Stimulated activated naive B cell treated with anti-CD40 and anti-IgM and Interleukin-4, amounts not matched to agents 10 μg/mL and 1 μg/mL and 100 μg/mL, for 72 hours (primary cell): ENCODE measurements at places on chromosomes 3 and 15.

- no peak for DNase-seq
- H3K4me3 ChIP-seq, result no peak overlapping the region
- no peaks in the 10 kb centered on the region for H3K27me3 ChIP-seq
- peaks cover 4% of the 10 kb centered on the region for H3K36me3 ChIP-seq
- no peak overlapping the region for H3K27ac ChIP-seq
Observed at GRCh38 chr15:69190504-69190903, 30.1 kb downstream of the GLCE start.

DNA sequence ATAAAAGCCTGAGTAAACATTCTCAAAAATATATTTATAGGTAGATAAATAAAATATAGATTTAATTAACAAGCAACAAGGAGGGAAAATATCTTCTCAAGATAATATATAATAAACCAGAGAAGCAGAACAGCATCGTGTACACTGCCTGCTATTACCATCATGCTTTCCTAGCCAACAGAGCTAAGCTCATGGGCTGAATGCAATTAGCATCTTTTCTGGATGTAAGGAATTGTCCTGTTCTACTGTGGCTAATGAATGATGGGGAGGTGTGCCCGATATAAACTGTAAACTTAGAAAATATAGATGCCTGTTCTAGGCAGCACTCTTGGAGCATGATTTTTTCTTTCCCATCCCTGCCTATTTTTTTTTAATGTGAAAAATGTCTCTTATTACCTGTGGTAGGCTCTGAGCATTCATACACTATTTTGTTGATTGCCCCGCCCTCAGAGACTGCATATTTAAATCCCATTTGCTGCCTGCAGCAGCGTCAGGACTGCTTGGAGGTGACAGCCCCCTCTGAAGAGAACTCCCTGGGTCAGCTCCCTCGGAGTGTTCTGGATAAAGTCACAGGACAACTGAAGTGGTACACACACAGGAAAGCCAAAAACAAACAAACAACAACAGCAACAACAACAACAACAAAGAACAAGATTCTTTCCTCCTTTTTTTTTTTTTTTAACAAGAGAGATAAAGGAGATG lies 312.3 kb downstream of the SATB1 start:
- H3K27me3 ChIP-seq, result no peaks in the 10 kb centered on the region
- no peaks in the 10 kb centered on the region for H3K36me3 ChIP-seq
- H3K4me3 ChIP-seq, result no peak overlapping the region
- peaks cover 3% of the 10 kb centered on the region for H3K4me1 ChIP-seq

DNA sequence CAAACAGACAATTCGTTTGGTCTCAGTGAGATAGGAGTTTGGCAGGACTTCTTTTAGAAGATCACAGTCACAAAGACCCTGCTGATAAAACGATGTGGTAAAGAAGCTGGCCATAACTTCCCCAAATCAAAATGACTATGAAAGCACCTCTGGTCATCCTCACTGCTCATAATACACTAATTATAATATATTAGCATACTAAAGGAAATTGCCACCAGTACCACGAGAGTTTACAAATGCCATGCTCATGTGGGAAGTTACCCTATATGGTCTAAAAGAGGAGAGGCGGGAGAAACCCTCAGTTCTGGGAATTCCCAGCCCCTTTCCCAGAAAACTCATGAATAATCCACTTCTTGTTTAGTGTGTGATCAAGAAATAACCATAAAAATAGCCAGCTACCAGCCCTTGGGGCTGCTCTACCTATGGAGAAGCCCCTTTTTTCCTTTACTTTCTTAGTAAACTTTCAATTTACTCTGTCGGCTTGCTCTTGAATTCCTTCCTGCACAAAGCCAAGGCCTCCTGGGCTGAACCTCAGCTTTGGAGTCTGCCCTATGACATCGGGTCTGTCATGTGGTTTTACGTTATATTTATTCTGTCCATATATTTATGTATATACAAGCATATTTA lies 115.8 kb upstream of the IGSF10 start:
- no peak overlapping the region for H3K4me3 ChIP-seq
- H3K36me3 ChIP-seq, result no peaks in the 10 kb centered on the region
- no peak for DNase-seq
- no peak overlapping the region for H3K27ac ChIP-seq
- no peaks in the 10 kb centered on the region for H3K4me1 ChIP-seq

DNA sequence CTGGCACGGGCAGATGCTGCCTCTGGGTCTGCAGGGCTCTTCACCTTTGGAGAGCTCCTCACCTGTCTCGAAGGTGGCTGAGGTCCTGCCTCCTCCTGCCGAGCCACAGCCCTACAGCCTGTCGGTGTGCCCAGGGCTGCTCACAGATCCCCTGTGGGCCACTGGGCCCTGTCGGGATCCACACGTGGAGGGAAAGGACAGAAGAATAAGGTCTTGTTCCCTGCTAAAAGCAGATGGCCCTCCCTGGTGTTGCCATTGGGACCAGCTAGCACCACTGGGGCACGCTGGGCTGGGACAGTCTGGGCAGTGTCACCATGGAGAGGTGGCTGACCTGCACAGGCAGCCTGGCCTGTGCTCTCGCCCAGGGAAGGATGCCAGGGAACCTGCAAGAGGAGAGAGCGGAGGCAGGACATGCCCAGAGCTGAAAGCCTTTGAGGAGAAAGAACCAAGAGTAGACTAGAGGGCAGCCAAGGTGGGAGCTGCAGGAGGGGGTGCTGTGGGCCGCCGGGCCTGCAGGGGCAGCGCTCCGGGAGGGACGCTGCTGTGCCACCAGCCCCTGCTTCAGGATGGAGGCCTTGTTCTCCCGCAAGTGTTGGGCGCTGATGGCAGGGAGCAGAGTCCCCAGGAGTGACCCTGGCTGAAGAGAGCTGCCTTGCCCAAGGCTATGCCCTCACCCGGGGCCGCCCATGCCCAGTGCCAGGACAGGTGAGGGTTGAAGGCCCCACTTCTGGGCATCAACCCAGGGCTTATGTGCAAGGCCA lies 210.2 kb downstream of the XXYLT1 start:
- peaks cover 27% of the 10 kb centered on the region for H3K4me1 ChIP-seq
- peaks cover 4% of the 10 kb centered on the region for H3K36me3 ChIP-seq
- no peaks in the 10 kb centered on the region for H3K27me3 ChIP-seq
- DNase-seq, result no peak
- H3K4me3 ChIP-seq, result no peak overlapping the region

DNA sequence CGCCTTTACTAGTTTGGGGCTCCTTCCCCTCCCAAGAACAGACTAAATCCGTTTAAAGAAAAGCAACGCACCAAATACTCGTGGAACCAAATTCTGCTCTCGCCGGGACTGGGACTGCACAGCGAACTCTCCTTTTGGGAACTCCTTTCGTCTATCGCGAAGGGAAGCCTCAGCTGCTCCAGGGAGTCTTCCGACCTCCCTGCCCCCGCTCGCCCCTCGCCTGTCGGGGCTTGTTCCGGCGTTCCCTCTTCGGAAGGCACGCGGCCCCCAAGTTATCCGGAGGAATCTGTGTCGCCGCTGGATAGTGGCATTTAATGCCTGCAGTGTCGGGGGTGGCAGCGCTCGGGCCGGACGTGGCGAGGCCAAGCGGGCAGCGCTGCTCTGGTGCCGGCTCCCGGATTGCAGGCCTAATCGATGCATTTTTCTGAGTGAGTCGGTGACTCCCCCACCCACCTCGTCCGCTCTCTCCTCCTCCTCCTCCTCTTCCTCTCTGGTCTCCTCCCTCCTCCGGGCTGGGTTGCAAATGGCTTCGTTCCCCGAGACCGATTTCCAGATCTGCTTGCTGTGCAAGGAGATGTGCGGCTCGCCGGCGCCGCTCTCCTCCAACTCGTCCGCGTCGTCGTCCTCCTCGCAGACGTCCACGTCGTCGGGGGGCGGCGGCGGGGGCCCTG lies at the start of gene TRIM71:
TRIM71 (plus strand) TSS at position 440 of the 671 bp plus-strand sequence; CDS start at position 524, 84 bp downstream.
- peak within 1 kb of the TSS; percentile 91 for H3K4me3 ChIP-seq
- peaks cover 17% of the 10 kb centered on the region for H3K4me1 ChIP-seq
- peaks cover 1% of the 10 kb centered on the region for H3K36me3 ChIP-seq
- peak within 1 kb of the TSS; percentile 90 for H3K27ac ChIP-seq
- H3K27me3 ChIP-seq, result peaks cover 66% of the 10 kb centered on the region

- H3K36me3 ChIP-seq, result no peaks in the 10 kb centered on the region
- no peaks in the 10 kb centered on the region for H3K27me3 ChIP-seq
- H3K4me1 ChIP-seq, result no peaks in the 10 kb centered on the region
- no peak overlapping the region for H3K4me3 ChIP-seq
- no peak for DNase-seq
Observed at GRCh38 chr3:77420336-77420735, 380.4 kb downstream of the ROBO2 start.

GRCh38 chr15:32767236-32767635 lies 49.4 kb downstream of the GREM1 start:
- no peak overlapping the region for H3K27ac ChIP-seq
- H3K36me3 ChIP-seq, result no peaks in the 10 kb centered on the region
- H3K27me3 ChIP-seq, result peaks cover 9% of the 10 kb centered on the region
- no peaks in the 10 kb centered on the region for H3K4me1 ChIP-seq
- DNase-seq, result no peak

- DNase-seq, result no peak
- H3K27me3 ChIP-seq, result no peaks in the 10 kb centered on the region
- peaks cover 8% of the 10 kb centered on the region for H3K36me3 ChIP-seq
- no peak overlapping the region for H3K27ac ChIP-seq
Observed at GRCh38 chr15:67573194-67573593, 30.7 kb downstream of the MAP2K5 start.

- no peak overlapping the region for H3K4me3 ChIP-seq
- no peaks in the 10 kb centered on the region for H3K27me3 ChIP-seq
- no peaks in the 10 kb centered on the region for H3K36me3 ChIP-seq
- H3K27ac ChIP-seq, result no peak overlapping the region
- no peak for DNase-seq
Observed at GRCh38 chr3:74021449-74021848, 396.7 kb upstream of the PDZRN3 start.

GRCh38 chr3:156050918-156051317 lies 69.5 kb upstream of the KCNAB1 start:
- H3K4me3 ChIP-seq, result no peak overlapping the region
- no peak for DNase-seq
- H3K36me3 ChIP-seq, result no peaks in the 10 kb centered on the region
- H3K4me1 ChIP-seq, result no peaks in the 10 kb centered on the region
- H3K27ac ChIP-seq, result no peak overlapping the region

GRCh38 chr3:159627634-159628033 lies 361.0 kb upstream of the IL12A start:
- H3K4me3 ChIP-seq, result no peak overlapping the region
- no peaks in the 10 kb centered on the region for H3K4me1 ChIP-seq
- H3K27ac ChIP-seq, result no peak overlapping the region
- no peak for DNase-seq
- no peaks in the 10 kb centered on the region for H3K36me3 ChIP-seq

- H3K27ac ChIP-seq, result no peak overlapping the region
- no peak overlapping the region for H3K4me3 ChIP-seq
- DNase-seq, result no peak
- no peaks in the 10 kb centered on the region for H3K4me1 ChIP-seq
- H3K27me3 ChIP-seq, result peaks cover 6% of the 10 kb centered on the region
Observed at GRCh38 chr15:100314809-100315400, 26.9 kb downstream of the ADAMTS17 start.

DNA sequence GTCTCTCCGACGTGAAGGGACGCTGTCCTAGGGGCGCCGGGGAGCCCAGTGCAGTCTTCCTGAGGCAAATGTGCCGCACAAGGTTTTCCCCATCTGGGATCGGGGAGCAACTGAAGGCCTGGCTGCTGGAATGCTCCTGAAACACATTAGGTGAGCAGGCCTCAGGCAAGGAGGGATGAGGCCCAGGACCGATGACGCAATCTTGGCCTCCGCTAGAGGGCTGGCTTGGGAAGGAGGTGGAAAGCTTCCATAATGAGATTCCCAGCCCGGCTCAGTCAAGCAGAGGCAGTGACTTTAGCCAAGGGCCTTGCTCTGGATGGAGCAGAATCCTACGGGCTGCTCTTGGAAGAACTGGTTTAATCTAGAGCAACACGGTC lies 50.8 kb downstream of the CPN2 start:
- H3K36me3 ChIP-seq, result peaks cover 3% of the 10 kb centered on the region
- H3K4me3 ChIP-seq, result no peak overlapping the region
- H3K4me1 ChIP-seq, result peaks cover 24% of the 10 kb centered on the region
- no peak overlapping the region for H3K27ac ChIP-seq
- peaks cover 14% of the 10 kb centered on the region for H3K27me3 ChIP-seq

DNA sequence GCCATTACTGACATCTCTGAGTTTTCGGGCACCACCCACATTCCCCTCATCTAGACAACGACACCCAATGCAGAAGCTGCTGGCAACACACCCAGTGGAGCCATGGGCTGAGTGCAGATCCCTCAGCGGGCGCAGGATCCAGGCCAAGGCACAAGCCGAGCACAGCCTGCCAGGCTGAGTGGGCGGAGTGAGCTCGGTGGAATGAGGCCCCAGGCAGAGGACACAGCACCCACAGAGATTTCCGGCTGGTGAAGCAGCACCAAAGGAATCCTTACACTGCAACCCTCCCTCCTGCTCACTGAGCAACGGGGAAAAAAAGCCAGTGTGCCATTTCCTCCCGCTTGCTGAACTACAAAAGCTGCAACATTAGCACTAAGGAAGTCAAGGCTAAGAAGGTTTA lies 34.3 kb downstream of the ZMAT3 start:
- H3K27ac ChIP-seq, result no peak overlapping the region
- H3K4me3 ChIP-seq, result no peak overlapping the region
- no peak for DNase-seq
- H3K36me3 ChIP-seq, result peaks cover 40% of the 10 kb centered on the region

- H3K4me3 ChIP-seq, result no peak overlapping the region
- peaks cover 5% of the 10 kb centered on the region for H3K27me3 ChIP-seq
- peaks cover 1% of the 10 kb centered on the region for H3K4me1 ChIP-seq
- no peaks in the 10 kb centered on the region for H3K36me3 ChIP-seq
- H3K27ac ChIP-seq, result peak overlapping the region; percentile 14
- no peak for DNase-seq
Observed at GRCh38 chr15:90151989-90152645, 49.0 kb upstream of the SEMA4B start.

- no peak overlapping the region for H3K27ac ChIP-seq
- H3K4me1 ChIP-seq, result peaks cover 50% of the 10 kb centered on the region
- peaks cover 9% of the 10 kb centered on the region for H3K36me3 ChIP-seq
- DNase-seq, result no peak
- no peak overlapping the region for H3K4me3 ChIP-seq
- peaks cover 19% of the 10 kb centered on the region for H3K27me3 ChIP-seq
Observed at GRCh38 chr3:72490688-72491435, 357.4 kb downstream of the SHQ1 start.

DNA sequence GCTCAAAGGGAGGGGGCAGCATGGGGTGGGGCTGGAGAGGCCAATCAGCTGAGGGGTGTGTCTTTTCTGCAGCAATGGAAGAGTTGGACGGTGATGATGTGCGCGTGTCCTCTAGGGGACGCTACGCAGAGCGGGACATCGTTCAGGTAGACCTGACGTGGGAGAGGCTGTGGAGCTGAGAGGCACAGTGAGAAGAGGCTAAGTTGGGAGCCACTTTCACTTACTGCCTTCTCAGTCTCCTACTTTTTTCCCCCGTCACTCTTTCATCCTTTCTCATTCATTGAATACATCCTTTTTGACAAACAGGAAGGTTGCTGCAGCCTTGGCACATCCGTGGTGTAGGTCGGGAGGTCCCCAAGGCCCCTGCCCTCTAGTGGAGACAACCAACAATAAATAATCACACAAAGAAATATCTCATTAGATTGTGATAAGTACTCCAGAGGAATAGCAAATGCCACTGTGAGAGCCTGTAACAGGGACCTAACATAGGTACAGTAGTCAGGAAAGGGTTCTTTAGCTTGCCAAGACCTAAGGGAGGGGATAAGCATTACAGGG lies 4.4 kb upstream of the BRPF1 start:
- no peaks in the 10 kb centered on the region for H3K36me3 ChIP-seq
- H3K27ac ChIP-seq, result peak overlapping the region; percentile 48
- peak overlapping the region; percentile 78 for H3K4me3 ChIP-seq
